ENCODE measurements at places on chromosomes 16 and 17. TPM values are rescaled to one million over a fixed set of nuclear protein-coding genes. Genes with fewer than 3 reads are reported as not detected.

Gene KCNJ2
- total RNA-seq, result 3.4 TPM

Gene SSTR5
- not detected for total RNA-seq

Gene CDYL2
- total RNA-seq, result 0.22 TPM

Gene ADAD2
- total RNA-seq, result not detected

Gene OR2C1
- total RNA-seq, result 0.43 TPM

Gene SHISA9
- under 0.01 TPM for total RNA-seq

Gene GDPD1
- 0.22 TPM for total RNA-seq

Gene PRSS8
- 66.0 TPM for total RNA-seq

Gene AOC2
- 0.79 TPM for total RNA-seq

Gene PYY
- total RNA-seq, result not detected

Gene PPP1R27
- total RNA-seq, result not detected

Gene TPSG1
- total RNA-seq, result not detected

Gene RHBDF2
- total RNA-seq, result 15.8 TPM

Gene ABCC12
- not detected for total RNA-seq

Gene C16orf54
- not detected for total RNA-seq

Gene CDRT4
- 0.87 TPM for total RNA-seq

Gene NRN1L
- total RNA-seq, result 0.79 TPM
